ENCODE measurements at places on chromosomes 1 and 21.

DNA sequence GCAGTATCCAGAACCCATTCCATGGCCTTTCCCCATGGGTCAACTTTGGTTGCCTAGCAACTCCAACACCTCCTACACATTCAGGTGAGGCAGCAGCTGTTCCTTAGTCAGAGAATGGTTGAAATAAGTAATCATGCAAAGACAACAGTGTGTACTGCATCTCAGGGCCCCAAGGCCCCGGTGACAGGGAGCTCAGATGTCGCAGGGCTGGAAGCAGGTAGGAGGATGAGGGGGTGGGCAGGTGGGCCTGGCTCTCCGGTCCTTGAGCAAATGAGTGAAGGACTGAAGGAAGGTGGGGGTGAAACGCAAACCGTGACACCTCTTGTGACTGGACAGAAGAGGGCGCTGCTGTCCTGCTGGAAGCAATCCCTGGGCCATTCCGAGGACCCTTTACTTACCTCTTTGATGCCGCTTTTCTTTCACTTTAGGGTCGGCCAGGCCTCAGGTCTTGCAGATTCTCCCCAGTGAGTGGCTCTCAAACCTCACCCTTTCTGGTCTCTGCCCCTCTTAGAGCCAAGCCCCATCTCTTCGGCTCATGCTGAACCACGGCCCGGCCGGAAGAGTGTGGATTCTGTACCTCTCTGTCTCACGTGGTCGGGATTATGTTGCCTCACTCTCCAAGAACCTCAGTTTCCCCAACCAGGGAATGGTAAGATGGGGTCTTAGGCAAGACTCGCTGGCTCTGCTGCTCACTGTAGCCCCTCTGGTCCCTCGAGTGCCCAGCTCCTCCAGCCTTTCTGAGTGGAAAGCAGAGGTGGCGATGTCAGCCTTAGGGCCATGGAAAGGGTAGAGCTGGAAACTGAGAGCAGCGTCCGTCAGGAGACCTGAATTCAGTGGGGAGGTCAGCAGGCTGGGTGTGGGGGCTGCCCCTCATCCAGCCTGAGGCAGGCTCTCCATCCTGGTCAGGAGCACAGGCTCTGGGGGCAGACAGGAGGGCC lies 5.6 kb upstream of the KCNA10 start:
- DNase-seq = peak; percentile 63

- no peak for DNase-seq
Observed at GRCh38 chr1:197464044-197464443, 196.0 kb downstream of the CRB1 start.

GRCh38 chr1:52970149-52970548 lies 43.1 kb downstream of the SCP2 start:
- peak; percentile 2 for DNase-seq

DNA sequence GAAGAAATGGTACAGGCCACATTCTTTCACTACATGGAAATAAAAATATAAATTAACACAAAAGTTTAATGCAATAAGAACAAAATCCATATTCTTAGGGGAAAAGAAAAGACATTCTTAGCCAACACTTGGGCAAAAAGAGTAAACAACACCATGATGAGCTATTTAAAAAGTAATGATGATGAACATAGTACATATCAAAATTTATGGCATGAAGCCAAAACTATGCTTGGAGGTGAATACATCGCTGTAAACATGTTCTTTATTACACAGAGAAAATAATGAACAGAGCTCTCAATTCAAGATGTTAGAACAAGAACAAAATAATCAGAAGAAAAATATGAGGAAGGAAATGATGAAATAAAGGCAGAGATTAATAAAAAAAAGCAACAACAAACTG lies 158.2 kb downstream of the ZSCAN20 start:
- DNase-seq = no peak

DNA sequence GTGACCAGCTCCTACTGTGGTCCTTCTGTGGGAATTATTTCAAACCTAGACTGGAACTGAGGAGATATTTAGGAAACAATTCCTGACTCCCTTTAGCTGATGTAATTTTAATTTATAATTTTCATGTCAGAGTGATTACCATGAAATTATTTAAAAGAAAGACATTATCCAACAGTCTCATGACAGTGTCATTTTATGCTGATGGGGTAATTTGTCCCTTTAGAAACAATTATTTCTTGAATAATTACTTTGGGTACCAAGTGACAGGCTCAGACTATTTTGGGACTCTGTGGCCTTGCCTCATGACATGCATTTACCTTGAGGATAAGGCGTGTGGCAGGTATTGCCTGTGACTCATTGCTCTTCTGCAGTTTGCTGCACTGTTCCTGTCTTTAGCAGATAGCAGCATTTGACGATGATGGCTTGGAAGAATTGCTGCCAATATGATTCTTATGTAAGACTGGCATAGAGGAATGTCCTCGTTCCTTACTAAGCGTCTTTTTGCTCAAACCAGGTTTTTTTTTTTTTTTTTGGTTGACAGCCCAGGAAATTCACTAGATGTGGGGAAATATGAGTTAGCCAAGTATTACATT lies 206.0 kb upstream of the HMCN1 start:
- DNase-seq = no peak

DNA sequence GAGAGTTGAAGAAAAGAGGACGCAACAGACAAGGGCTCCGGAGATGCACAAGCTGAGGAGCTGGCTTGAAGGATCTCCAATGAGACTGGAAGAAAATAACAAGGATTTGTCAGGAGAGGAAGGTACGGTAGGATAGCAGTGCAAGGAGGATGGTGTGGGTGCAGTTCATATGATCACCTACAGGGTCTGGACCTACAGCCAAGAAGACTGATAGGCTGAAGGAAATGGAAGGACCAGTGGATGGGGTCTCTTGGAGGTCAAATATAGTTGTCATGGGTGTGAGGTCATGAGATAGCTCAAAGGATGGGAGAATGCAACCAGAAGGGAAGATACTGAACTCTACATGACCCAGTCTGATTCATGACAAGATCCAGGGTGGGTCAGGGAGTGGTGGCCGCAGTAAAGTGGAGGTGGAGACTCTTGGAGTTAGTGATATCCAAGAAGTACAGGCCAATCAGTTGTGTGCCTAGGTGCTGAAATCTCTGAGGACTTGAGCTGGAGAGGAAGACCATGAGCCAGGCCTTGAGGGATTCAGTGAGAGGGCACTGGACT lies 15.3 kb upstream of the KANK4 start:
- no peak for DNase-seq

DNA sequence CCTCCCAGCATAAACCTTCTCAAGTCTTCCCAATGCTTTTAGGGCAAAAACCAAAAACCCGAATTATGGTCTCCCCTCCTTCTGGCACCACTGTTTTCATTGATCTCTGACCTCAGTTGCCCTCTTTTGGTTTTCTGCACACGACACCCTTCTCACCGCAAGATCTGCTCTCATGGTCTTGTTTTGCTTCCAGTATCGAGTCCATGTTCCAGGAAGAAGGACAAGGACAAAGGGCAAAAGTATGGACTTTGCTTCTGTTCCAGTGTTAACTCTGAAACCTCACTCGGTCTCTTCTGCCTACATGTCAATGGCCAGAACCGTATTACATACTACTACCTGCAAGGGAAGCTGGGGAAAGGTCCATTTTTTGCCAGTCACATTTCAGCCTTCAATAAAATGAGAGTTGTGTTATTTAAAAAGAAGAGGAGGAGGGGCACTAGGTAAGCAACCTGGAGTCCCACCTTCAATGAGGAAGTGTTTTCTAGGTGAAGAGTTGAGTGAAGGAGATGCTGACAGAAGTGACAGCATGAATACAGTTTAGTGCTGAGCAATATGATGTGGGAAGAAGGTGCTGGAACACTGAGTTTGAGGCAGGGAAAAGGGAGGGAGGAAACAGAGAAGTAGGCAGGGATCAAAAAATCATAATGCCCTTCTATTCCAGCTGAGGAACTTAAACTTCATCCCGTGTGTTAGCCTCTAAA lies 183.4 kb downstream of the FGGY start:
- DNase-seq = no peak

- DNase-seq = no peak
Observed at GRCh38 chr1:86998727-86999126, 84.3 kb downstream of the HS2ST1 start.

DNA sequence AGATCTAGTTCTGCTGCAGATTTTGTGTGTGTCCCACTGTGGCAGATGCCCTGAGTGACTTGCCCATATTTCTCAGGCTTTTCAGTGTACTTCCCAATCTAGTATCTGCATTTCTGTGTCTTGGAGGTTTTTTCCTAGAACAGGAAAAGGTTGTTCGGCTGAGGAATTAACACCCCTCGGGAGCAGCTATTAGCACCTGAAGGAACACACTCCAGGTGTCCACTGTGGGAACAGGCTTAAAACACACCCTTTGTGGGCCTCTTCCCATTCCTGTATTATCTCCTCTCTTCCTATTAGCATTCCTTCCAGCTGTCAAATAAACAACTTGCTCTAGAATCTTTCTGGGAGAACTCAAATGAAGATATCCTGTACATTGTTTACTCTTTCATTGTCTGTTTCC lies 178.3 kb downstream of the HMCN1 start:
- DNase-seq = no peak

GRCh38 chr1:18705811-18706210 lies 75.2 kb downstream of the PAX7 start:
- no peak for DNase-seq

DNA sequence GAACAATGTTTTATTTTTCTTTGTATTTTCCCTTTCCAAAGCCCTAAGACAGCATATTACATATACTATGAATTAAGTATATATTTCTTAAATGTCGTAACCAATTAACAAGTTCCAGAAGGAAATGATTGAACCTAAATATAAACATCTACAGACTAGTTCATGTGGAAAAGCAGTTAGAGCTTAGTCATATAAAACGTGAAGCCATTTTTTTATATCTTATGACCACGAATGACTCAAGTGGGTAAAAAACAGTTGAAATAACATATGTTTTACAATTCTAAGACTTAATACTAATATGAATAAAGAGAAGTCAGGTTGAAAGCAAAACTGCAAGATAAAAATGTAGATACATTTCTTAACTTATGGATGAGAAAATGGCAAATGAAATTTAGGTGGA lies 307.3 kb downstream of the BRINP3 start:
- no peak for DNase-seq

DNA sequence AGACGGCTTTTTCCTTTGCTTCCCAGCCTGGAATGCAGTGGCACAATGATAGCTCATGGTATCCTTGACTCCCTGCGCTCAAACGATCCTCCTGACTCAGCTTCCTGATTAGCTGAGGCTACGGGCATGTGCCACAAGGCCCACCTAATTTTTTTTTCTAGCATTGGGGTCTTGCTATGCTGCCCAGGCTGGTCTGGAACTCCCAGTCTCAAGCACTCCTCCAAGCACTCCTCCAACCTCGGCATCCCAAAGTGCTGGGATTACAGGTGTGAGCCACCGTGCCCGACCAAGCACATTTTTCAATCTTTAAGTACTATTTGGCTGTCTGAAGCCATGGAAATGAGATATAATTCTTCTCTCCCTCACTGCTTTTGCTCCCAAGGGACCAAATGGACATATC lies 58.7 kb downstream of the MAB21L3 start:
- DNase-seq = no peak

- DNase-seq = peak; percentile 94
Observed at GRCh38 chr1:93878889-93879586, at the start of gene DNTTIP2. Gene DNTTIP2 (minus strand): TSS chr1:93879206. CDS start chr1:93879148, 58 bp downstream.

GRCh38 chr1:186442651-186443375 lies 18.1 kb downstream of the PDC start:
- peak; percentile 77 for DNase-seq

DNA sequence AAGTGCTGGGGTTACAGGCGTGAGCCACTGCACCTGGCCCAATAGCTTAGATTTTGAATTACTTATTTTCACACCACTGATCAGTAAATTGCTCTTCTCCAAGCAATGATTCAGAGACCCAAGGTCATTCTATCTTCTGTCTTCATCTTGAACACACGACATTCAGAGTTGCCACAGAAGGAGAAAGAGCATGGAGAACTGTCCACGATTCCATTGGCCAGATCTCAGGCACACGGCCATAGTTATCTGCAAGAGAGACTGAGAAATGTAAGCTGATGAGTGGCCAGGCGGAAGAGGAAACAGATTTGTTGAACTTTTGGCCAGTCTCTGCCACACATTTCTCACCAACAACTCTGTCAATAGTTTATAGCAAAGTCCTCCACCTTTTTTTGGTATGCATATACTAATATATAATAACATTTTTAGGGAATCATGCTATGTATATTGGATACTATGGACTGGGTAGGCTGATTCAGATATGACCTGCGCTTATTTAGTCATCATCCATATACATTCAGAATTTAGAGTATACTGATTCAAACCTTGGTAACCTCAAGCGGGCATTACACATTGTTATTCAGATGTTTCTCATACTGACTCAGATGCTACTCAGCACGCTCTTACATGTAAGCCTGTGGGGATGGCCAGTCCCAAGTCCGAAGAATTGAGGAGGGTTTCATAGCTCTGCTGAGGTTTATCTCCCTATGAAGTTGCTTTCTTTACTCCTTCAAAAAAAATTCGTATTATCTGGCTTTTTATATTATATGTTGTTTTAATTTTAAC lies 25.5 kb upstream of the CAP1 start:
- peak; percentile 72 for DNase-seq

DNA sequence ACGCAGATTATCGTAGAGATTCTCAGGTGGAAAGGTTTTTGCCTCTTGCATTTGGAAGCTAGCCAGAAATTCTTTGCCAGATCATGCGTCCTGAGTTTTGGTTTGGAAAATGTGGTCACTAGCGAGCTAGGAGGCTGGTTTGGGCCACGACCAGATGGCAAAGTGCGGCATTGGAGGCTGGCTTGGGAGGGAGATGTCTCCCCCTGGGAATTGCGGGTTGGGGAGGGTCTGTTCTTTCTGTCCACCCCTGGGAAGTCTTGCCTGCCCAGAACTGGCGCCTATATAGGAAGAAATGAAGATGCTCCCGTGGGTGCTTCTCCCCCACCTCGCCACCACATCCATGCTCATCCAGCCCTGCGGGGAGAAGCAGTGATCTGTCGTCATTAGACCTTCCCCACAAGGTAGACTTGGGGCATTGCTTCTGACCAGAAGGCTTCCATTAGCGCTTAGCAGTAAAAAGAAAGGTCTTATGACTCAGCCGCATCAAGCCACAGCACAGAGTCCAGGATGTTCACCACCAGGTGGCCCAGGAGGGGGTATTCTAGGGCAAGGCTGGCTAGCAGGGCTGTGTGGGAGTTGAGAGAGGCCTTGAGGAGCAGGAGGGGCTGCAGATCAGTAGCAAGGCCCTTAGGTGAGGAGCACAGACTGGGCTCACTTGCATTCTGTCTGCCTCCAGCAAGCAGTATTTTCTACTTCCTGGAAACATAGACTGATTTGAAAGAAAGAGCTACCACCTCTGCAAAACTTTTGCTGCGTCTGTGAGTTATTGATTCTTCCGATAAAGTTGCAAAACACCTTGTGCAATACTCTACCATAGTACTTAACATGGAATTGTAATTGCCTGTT lies 1.5 kb upstream of the PTP4A2 start:
- DNase-seq = peak; percentile 93

GRCh38 chr1:3307359-3307758 lies 147.1 kb upstream of the ARHGEF16 start:
- DNase-seq = no peak

GRCh38 chr1:43360616-43361015 lies 1.8 kb downstream of the CDC20 start:
- DNase-seq = no peak

All from activated CD4-positive, alpha-beta T cell treated with anti-CD3 and anti-CD28 coated beads, Interleukin-10, Interleukin-2, amounts not matched to agents 100 ng/mL and 50 ng/mL, durations not matched to agents 16 hours and 8 hours (primary cell).